Fibroblast of skin of right biceps (primary cell): ENCODE measurements at places on chromosomes 1 and 21.

GRCh38 chr1:209490013-209490412, 93.5 kb upstream of the CAMK1G start:
- DNase-seq, result peak; percentile 37

DNA sequence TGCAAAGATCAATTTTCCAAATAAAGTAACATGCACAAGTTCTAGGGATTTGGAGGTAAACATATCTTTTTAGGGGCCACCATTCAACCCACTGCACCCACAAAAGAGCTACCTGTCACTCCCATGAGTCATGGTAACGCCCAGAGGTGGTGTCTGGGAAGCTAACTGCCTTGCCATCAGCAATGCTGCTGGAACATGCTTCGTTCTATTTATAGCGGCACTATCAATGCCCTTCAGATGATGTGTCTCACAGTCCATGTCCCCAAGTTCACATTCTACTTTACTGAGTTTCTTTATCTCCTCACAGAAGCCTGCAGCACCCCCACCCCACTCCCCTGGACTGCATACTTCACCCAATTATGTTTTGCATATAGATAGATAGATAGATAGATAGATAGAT, 95.4 kb downstream of the LPAR3 start:
- no peak for DNase-seq

GRCh38 chr1:70916034-70916427, 131.6 kb downstream of the PTGER3 start:
- DNase-seq, result no peak

- DNase-seq, result peak; percentile 98
These were observed 444.8 kb downstream of the KIF26B start for GRCh38 chr1:245599371-245600174.

DNA sequence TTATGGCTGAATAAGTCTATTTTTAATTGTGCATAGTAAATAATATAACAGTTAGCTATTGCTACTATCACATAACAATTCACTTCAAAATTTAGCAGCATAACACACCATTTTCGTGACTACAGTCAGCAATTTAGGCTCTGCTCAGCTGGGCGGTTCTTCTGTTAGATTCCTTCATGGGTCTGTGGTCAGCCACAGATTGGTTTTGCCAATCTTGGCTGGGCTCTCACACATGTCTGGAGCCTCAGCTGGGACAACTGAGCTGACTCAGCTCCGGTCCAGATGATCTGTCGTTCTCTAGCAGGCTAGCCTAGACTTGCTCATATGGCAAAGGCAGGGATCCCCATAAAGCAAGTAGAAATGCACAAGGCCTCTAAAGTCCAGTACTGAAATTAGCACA, 15.1 kb upstream of the CDC42BPA start:
- no peak for DNase-seq

GRCh38 chr21:46007492-46007868, 25.9 kb downstream of the COL6A1 start:
- no peak for DNase-seq

DNA sequence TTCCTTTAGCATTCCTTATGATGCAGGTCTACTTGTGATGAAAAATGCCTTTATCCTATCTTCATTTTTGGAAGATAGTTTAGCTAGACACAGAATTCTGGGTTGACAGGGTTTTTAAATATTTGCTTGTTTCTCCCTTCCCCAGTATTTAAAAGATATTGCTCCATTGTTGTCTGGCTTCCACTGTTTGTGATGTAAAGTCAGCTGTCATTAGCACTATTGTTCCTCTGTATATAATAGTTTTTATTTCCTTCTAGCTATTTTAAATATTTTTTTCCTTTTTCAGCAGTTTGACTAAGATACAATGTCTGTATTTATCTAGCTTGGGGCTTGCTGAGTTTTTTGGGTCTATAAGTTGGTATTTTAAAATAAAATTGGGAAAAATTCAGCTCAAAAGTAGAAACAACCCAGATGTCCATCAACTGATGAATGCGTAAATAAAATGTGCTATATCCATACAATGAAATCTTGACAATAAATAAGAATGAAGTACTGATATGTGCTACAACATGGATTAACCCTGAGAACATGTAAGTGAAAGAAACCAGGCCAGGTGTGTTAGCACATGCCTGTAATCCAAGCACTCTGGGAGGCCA, 11.2 kb downstream of the IFT25 start:
- no peak for DNase-seq

DNA sequence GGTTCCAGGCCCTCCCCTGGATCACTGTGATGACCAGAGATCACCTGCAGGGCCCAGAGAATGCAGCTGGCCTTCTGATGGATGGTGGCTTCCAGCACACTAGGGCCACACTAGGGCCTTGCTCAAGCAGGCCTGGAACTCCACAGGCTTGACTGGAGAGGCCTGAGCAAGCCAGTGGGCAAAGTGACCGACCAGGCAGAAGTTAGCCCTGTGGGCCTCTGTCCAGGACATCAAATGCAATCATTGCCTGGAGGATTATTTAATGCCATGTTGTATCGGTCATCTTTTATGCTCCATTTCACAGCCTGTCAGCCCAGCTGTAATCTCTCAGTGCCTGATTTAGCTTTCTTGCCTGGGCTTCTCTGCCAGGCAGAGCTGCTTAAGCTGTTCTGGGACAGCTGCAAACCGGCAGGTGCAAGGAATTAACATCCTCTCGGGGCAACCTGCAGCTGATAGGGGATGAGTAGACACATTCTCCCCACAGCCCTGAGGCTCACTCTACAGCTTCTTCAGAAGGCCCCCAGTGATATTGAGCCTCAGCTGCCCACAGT, 17.7 kb downstream of the NENF start:
- DNase-seq, result no peak

- DNase-seq, result peak; percentile 79
These were observed 43.0 kb downstream of the ATP6V1G3 start for GRCh38 chr1:198497326-198498102.

- peak; percentile 7 for DNase-seq
These were observed 420.6 kb upstream of the DAB1 start for GRCh38 chr1:57844382-57844980.

DNA sequence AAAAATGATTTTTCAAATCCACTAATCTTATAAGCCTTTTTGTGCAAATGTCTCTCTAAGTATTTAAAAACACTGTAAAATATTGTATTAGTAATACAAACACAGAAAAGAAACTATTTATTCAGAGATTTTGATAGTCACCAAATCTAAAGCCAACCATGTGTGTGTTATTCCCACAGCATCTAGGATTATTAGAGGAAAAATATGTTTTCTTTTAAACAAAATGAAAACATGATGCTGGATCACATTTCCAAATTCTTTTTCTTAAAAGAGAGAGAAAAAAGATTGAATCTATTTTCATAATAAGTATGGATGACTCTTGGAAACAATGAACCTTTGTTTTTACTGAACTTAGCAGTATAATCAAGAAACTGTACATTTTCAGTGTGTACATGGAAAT, 25.3 kb downstream of the COLGALT2 start:
- no peak for DNase-seq

- DNase-seq, result peak; percentile 54
These were observed 23.4 kb downstream of the COA7 start for GRCh38 chr1:52674497-52675384.

- no peak for DNase-seq
These were observed 790.4 kb downstream of the NCAM2 start for GRCh38 chr21:21788591-21788990.

- peak; percentile 89 for DNase-seq
These were observed 86.7 kb downstream of the NGF start for GRCh38 chr1:115251340-115251748.

DNA sequence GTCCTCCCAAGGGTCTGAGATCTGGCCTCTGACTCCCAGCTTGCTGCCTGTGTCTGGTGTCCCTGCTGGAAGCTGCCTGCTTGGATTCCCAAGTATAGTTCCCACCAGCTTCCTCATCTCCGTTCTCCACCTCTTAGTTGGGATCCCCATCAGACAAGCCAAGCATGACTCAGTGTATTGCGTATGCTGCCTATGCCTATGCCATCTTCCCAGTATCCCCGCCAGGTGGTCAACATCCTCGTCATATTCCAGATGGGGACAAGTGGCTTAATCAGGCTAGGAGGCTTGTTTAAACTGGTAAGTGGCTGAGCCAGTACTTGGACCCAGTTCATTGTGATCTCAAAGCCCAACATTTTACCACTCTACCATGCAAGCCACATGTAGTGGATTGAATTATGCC, 204.4 kb downstream of the GRIK3 start:
- no peak for DNase-seq

DNA sequence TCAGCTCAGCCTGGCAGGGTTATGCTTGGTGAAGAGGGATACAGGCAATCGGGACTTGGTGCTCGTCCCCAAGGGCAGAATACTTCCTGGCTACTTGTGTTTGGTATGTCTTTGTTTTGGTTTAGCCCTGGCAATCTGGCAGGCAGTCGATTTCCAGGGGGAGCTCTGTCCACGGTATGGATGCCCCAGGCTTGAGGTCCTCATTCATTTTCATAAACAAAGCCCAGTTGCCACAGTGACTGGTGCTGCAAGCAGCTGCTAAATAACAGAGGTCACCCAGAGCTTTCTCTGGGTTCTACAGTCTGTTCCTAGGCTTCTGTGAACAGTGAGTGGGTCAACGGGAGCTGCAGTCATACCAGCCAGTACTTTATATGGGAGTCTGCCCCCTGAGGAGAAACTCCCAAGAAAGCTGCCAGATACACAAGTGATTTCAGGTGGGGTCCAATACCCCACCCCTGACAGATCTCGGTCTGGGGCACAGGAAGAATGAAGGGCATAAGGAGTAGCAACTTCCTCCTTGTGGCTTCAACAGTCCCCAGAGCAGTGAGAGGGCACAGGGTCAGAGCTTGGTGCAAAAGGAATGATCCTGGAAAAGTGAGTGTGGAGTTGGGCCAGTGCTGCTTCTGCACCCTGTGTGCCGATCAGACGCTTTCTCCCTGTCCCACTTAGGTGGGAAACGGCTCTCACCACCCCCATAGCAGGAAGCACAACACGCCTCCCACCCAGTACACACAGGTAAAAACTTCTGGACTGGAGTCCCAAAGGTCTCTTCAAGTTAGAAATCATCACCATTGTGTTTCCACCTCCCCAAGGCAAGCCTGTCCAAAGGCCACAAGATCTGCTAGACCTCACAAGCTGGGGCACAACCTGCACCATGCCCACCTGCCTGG, 55.5 kb downstream of the TGFBR3 start:
- peak; percentile 56 for DNase-seq

GRCh38 chr1:8742022-8742924, 75.2 kb downstream of the RERE start:
- DNase-seq, result no peak

- no peak for DNase-seq
These were observed 2.1 kb upstream of the PLA2G2F start for GRCh38 chr1:20137055-20137454.

DNA sequence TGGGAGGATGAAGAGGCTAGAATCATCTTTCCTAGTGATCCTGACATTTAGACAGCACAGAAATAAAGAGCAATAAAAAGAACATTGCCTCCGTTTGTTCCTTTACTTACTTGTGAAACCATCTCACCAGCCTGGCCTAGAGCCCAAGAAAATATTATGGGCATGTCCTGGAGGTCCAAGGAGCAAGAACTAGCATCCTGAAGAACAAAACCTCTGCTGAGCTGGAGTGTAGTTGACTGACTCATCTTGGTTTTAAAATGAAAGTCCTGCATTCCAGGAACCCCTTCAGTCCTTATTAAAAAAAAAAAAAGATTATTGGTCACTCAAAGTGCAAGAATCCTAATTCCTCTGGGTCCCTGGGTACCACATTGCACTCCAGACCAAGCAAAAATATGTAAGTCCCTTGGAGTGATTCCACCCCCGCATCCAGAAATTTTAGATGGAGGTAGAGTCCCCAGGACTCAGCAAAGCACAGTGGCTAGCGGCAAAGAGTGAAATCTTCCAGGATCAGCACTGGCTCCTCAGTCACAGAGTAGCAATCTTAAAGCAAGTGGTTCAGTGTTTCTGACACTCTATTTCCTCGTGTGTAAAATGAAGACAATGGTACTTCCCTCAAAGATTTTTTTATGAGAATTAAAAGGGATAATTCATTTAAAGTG, 7.0 kb downstream of the SMCP start:
- peak; percentile 67 for DNase-seq
